ENCODE measurements at places on chromosomes 7 and 10. TPM values are rescaled to one million over a fixed set of nuclear protein-coding genes. Genes with fewer than 3 reads are reported as not detected.

DNA sequence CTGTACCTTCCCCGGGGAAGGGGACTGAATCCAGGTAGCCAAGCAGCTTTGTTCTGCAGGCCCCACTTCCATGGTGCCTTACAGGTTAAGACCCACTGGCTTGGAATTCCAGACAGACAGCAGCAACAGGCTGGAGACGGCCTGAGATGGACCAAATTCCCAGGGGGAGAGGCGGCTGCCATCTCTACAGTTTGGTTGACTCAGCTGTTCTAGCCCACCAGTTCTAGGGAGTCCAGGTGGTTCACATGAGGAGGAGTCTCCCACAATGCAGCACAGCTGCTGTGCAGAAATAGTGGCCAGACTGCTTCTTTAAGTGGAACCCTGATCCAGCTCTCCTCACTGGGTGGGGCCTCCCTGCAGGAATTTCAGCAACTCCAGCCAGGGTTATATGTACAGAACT is 74.1 kb downstream of the C10orf67 start:
- no peak for DNase-seq

DNA sequence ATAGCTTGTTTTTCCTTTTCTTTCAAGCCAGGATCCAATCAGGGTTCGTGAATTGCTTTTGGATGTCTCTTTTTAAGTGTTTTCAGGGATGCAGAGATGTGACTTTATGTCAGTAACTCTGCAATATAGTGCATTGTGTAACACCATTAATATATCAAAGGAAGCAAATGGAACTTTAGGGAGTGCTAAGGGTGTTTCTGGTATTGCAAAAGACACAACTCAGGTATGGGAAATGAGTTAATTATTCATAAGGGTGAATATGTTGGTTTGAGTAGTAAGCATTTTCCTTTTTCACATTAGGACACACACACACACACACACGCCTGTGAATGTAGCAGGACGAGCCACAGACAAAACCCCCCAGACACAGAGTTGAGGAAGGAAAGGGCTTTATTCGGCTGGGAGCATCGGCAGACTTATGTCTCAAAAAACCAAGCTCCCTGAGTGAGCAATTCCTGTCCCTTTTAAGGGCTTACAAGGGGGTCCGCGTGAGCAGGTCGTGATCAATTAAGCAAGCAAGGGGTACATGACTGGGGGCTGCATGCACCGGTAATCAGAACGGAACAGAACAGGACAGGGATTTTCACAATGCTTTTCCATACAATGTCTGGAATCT is 31.8 kb upstream of the GSDME start:
- no peak for DNase-seq

The NCAPG2 gene
- 3.1 TPM for total RNA-seq

The SUGCT gene
- total RNA-seq, result 5.4 TPM

GRCh38 chr10:70843776-70844489 is 28.2 kb downstream of the SGPL1 start:
- no peak for DNase-seq

DNA sequence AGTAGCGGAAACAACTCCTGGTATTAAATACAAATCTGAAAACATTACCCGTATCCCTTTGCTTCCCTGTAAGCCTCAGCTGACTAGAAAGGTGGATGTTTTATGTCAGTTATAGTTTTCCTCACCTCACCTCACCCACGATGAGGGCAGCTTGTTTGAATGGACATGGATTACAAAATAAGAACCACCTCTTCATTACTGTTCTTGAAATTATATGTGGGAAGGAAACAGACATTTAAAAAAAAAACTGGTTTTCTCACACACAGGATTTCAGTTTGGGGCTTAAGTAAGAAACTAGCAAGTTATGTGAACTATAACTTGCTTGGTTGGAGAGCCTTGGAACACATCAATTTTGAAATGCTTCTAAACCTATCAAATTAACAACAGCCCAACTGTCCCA is 232.9 kb upstream of the CCDC6 start:
- DNase-seq, result no peak

The TAS2R4 gene
- 0.31 TPM for total RNA-seq

DNA sequence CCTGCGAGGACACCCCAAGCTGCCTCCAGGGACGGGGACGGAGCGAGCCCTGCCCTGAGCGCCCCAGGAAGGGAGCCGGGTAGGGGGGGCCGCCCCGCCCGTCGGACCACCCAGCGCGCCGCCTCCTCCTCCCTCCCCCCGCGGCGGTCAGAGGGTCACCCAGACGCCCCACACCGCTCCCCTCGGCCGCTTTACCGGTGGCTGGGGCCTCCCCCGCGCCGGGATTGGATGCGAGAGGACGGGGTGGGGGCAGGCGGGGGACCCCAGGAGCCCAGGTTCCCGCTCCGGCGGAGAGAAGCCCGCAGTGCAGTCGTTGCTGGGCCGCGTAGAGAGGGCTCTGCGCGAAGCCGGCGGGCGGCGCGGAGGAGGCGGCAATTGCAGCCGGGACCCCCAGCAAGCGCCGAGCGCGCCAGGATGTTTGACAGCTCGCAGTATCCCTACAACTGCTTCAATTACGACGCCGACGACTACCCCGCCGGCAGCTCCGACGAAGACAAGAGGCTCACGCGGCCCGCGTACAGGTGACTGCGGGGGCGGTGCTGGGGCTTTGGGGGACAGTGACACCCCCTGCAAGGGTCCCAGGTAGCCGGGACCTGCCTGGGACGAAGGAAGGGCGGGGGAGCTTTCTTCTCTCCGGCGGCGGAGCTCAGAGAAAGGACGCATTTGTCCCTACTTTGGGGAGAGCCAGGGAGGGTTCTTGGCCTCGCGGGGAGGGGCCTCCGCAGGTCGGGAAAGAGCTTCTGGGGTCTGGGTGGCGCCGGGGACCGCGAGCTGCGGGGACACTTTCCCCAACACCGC is at the start of gene FOXL3:
TSS of gene FOXL3 (plus strand) at position 415 of the 798 bp plus-strand sequence. CDS start at position 415, 0 bp downstream.
- DNase-seq, result no peak

Data from right atrium auricular region (tissue), 2 donors.